ENCODE measurements at places on chromosomes 4 and X.

DNA sequence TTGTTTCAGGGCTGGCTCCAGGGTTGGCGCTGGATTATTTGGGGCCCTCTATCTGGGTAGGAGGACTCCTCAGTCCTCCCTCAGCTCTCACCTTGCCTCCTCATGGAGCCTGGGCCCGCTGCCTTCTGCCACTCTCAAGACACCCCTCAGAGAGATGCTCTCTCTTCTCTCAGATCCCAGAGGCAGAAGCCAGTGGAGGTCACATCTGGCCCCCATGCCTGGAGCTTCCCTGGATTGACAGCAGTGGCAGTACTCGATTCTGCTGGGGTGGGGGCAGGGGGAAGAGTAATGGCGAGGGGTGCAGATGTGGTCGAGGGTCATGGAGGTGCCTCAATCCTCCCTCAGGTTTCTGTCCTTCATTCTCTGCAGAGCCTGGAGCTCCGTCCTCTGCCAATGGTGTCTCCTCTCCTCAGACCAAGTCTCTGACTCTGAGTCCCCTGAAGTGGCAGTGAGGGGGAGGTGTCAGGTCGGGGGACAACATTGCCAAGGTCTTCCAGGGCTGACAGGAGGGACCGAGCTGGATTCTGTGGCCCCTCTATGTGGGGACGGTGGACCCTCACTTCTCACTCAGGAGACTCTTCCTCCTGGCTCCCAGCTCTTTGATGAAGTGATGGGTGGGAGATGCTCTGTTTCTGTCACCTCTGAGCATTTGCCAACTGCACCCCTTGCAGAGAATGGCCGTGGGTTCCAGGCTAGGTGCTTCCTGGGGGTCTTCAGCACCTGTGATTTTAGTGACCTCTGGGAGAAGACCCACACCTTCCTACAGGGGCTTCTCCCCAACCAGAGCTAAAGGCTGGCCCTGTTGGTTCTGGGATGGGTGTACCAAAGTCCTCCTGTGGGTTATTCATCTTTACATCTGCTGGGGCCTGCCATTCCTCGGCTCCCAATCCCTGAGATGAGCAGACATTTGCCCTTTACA, 10.9 kb upstream of the HSFX1 start:
- DNase-seq, result no peak

- no peak for DNase-seq
These were observed 93.1 kb downstream of the GPC3 start for GRCh38 chrX:133892337-133892736.

DNA sequence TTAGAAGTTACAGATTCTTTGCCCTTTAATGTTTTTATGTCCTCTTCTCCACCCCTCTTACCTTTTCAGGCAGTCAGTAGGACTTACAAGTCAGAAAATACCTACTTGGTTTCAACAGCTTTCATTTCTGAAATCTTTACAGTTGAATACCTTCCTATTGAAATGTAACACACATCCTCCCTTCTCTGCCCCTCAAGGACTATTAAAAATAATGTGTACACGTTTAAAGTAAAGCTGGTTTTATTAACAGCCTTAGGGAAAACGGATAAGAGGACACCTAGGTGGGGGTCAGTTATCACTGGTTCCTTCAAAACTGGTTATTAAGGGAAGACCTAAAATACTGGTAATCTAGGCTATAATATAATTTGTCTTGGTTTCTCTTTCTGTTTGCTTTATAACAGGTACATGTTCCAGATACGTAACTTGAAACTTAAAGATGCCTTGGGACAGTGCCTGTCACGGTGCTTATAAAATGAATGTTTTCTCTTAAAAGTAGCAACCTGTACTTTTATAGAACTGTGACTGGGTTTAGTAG, 1.8 kb downstream of the CCSER1 start:
- DNase-seq, result peak; percentile 50

GRCh38 chrX:66045894-66046293, 6.0 kb upstream of the VSIG4 start:
- DNase-seq, result no peak

- DNase-seq, result peak; percentile 50
These were observed 789.5 kb downstream of the TECRL start for GRCh38 chr4:63619771-63620170.

DNA sequence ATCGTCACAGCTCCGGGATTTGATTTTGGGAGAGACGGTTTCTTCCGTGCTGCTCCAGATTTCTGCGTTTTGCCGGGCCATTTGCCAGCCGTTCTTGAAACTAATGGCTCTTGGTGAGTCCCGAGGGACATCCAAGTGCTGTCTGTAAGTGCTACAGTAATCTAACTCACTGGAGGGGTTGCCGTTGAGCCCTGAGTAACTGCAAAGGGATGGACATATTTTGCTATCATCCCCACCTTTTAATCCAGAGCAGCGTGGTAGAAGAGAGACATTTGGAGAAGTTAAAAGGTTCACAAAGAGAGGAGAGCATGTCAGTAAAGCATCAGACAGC, 88.9 kb upstream of the PDLIM3 start:
- DNase-seq, result no peak

GRCh38 chr4:6308899-6309643, 39.4 kb downstream of the WFS1 start:
- peak; percentile 75 for DNase-seq

DNA sequence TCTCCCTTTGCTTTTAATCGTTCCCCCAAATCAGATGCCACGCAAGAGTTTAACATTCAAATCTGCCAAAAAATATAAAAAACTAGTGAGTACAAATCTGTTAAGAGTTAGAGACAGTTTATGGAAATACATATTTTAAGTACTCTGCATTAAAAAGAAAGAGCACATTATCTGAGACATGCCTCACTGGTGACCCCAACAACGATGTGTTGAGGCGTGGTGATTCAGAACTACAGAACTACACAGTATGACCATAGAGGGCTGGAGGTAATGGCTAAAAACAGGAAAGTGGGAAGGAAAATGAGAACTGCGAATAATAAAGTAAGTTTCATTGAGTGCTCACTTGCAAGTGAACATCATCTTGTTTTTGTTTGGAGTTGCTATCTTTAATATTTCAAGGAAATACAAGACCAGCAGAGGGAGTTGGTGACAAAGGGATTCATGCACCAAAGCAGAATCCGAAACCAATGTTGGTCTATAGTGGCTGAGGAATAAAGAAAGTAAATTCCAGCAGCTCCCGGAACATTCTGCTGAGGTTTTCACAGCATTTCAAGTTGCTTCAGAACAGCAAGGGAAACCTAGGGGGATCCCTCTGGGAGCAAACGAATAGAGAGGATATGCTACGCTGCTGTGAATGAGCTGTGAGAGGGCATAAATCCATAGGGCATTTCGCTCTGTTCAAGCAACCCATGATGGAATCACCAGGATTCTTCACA, 92.2 kb downstream of the DCHS2 start:
- DNase-seq, result peak; percentile 5

DNA sequence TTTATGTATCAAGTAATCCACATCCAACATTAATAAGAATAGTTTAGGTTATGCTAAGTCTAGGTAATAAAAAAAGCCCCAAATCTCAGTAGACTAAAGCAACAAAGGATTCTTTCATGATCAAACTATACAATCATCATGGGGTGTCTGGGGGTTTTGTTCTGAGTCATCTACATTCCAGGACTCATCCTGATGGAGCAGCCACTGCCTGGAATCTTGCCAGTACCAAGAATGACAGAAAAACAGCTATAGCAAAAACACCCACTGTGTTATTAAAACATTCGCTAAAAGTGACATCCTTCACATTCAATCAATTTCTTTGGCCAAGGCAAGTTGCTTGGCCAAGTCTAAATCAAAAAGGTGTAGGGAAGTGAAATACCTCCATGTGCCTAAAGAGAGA, 3.9 kb upstream of the ARHGEF38 start:
- DNase-seq, result no peak

DNA sequence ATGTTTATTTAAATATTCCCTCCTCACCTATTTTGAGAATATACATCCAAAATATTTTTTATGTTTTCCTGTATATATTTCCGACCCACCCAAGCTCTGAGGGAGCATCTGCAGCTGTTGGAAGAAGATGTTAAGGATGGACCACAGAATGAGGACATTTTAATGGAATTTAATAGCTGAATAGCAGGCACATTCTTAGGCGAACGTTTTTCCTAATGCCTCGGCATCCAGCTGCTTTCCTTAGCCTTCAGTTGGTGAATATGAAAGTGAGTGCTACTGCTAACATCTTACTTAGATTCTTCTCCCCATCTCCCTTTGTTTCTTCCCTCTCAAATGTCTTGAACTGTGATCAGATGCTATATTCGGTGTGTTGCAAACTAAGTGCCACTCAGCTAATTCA, 158.0 kb upstream of the CTSO start:
- no peak for DNase-seq

DNA sequence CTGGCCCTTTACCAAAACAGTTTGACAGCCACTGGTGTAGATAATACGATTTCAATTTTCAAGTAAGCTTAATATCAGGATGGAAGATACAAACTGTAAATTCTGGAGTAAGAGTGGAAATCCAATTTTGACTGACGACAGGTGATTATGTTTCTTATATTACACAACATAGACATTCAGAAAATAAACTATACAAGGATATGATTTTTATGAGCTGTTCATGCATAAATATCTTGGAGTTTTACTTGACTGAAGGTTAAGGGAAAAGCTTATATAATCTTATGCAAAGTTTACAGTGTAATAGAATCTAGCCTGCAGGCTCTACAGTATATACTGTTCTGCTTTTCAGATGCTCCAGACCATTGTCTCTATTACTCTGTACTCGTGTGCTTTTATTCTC, 1672.3 kb downstream of the ARAP2 start:
- DNase-seq, result no peak

- DNase-seq, result no peak
These were observed 63.6 kb upstream of the PTCHD1 start for GRCh38 chrX:23271026-23271425.

GRCh38 chrX:68121371-68121770, 311.9 kb downstream of the OPHN1 start:
- no peak for DNase-seq

DNA sequence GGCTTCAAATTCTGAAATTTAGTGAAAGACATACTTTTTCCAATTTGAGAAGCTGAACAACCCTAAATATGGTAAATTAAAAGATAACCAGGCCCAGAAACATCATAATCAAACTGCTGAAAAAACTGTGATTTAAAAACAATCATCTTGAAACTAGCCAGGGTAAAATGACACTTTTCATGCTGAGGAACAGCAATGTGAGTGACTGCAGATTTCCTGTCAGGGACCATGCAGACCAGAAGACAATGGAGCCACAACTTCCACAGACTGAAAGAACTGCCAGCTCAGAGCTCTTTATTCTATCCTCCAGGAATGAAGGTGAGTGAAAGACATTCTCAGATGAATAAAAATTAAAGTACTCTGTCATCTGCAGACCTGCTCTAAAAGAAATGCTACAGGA, 73.3 kb downstream of the NAT8L start:
- no peak for DNase-seq

DNA sequence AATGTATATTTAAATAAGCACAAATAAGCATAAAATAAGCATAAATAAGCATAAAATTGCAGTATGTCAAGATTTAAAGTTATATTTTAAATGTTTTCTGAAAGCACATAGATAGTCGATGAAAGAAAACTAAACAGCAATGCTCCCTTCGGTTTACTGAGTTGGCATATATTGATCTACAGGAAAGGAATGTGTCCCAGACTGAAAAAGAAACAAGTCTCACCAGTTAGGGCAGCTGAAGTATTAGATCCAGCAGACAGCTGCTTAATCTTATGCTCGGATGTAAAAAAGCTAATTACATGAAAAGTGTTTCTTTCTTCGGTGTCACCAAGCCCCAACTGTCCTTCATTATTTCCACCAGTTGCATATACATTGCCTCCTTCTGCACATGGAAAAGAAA, 8.7 kb downstream of the RPGR start:
- DNase-seq, result no peak

GRCh38 chr4:52643785-52644244, 15.3 kb downstream of the USP46 start:
- peak; percentile 77 for DNase-seq

Measured in NCI-H69 (cell line).